RPMI7951 (cell line): ENCODE measurements at places on chromosomes 2 and 18. TPM values are rescaled to one million over a fixed set of nuclear protein-coding genes. Genes with fewer than 3 reads are reported as not detected.

Gene FEV
- not detected in 2 replicates for total RNA-seq

GRCh38 chr2:177585234-177585863, 192.8 kb downstream of the AGPS start:
- no peak for DNase-seq

DNA sequence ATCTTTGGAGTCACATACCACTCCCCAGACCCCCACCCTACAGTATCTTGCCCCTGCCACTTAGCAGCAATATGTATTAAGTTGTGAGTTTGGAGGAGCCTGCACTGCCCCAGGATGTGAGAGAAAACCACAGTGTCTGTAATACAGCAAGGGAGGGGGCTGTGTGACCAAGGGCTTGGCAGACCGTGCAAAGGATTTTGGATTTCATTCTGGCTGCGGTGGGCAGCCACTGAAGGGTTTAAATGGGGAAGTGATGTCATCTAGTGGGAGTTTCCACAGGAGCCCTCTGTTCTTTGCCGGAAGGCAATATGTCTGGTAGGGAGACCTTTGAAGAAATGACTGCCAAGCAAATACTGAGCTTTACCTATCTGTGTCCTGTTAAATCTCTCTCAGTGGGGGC, 202.4 kb downstream of the FHOD3 start:
- peak; percentile 89 for DNase-seq

Gene IL36A
- total RNA-seq: not detected in 2 replicates

DNA sequence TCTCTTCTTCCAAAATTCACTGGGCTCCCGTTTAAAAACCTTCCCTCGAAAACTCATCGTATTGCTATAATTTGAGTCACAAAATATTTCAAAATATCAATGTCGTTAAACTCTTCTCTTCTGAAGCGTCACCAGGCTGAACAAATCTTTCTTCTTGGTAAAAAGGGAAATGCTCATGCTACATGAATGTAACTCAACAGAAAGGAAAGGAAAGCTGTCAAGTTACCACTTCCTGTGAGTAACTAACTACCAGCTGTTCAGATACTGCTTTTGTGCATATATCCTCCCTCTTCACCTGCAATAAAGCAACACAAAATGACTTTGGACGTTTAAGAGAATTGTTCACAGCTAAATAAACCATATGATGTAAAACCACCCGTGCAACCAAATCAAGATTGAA, 95.4 kb downstream of the DOCK10 start:
- DNase-seq: peak; percentile 84

Gene WNT6
- total RNA-seq: 3.4 and 4.2 TPM in 2 replicates

Gene ZNF804A
- 0.10 and 0.24 TPM in 2 replicates for total RNA-seq

- no peak for DNase-seq
Measured at GRCh38 chr2:66576311-66576560, 141.3 kb downstream of the MEIS1 start.

Gene ZNF512
- total RNA-seq: 19.8 and 20.5 TPM in 2 replicates

DNA sequence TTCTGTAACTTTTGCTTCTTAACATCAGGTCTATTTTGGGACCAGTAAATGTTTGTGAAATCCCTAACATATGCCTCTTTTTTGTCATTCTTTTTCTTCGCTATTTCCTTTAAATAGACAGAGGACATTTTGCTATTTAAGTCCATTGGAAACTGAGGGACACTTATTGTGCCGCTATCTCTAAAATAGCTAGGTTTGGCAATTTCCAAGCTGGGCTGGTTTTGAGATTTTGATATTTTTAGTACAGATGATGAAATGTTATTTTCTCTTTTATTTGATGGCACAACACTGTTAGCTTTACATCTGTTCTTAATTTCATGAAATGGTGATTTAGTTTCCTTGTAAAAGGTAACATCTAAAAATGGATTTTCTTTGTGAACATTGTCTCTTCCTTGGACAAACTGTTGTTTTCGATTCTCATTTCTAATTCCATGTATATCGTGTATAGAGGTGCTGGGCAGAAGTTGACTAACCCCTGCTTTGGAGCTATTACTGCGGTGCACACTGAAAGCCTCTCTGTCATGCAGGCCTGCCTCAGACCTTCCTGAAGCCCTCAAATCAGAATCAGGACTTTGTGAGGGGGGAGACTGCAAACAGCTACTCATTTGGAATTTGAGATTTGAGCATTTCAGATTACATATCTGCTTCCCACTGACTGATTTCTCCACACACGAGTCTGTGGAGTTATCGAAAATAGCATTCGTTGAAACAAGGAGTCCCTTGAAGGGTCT, 594 bp downstream of the RAD51AP2 start:
- DNase-seq: no peak

GRCh38 chr2:102515851-102516250, 42.8 kb downstream of the SLC9A4 start:
- DNase-seq: no peak

Gene PROC
- total RNA-seq: 0.48 TPM in 1 of 2 replicates, not detected in the other

DNA sequence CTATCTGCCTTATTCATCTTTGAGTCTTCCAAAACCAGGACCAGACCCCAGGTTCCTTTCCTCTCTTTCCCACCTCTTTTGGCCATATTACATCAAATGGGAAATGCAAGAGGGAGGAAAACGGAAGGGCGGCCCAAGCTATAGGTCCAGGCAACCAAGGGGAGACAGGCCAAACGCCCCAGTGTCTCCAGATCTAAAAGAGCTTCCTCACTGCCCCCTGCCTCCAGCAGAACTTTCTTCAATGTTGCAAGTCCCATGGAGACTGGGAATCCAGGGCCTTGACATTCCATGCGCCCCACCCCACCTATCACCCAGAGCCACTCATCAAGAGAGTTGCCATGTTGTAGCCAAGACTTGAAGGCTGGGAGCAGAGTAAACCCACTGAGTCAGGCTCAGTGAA, 15.4 kb downstream of the TNS1 start:
- DNase-seq: no peak

Gene DHRS9
- not detected in 2 replicates for total RNA-seq

DNA sequence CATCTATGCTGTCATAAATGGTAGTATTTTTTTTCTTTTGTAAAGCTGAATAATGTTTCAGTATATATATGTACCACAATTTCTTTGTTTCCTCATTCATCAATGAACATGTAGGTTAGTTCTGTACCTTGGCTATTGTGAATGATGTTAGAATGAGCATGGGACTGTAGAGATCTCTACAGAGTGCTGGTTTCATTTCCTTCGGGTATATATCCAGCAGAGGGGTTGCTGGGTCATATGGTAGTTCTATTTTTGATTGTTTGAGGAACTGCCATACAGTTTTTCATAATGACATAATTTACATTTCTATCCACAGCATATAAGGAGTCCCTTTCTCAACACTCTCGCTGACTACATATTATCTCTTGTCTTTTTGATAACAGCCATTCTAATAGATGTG, 243.5 kb downstream of the CDH7 start:
- DNase-seq: no peak

Gene LIMS4
- total RNA-seq: 0.12 and 0.29 TPM in 2 replicates

Gene CD207
- 0.29 TPM in 1 of 2 replicates, not detected in the other for total RNA-seq

DNA sequence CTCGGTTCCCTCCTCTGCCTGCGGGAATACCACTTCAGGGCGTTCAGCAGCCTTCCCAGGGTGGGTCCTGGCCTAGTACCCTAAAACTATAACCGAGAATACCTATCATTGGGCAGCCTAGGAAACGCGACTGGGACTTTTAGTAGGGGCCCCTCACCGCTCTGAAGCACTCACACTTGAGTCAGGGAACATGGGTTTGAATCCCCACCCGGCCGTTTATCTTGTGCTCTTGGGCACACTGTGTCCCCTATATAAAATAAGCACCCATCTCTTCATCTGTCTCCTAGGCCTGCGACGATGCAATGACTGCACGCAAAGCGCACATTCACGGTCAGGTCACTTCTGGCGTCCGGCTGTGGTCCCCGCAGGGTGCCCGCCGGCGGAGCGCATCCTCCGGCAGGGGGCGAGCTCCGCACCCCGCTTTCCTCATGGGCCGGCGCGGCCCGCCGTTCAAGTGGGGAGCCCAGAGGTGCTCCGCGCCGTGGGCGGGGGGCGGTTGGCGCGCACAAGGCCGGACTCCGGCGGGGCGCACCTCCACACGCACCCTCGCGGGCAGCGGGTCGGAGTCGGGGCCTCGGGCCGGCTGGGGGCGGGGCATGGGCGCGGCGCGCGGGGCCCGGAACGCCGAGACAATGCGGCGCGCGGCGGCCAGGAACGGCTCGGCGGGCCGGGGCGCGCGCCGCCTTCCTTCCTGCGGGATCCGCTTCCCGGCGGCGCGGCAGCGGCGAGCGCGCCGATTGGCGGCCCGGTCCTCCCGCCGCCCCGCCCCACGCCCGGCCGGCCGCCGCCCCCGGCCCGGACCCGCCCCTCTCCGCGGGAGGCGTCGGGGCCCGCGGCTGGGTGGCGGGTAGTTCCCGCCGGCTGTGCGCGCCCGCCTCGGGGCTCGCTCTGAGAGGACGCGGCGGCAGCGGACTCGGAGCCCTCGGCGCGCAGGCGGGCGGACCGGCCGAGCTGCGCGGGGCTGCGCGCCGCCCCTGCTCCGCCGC, at the start of gene ASAP2:
Gene ASAP2, plus strand, starts transcription at position 850 of the 986 bp plus-strand sequence. CDS start 293 bp downstream, outside the sequence.
- DNase-seq: peak; percentile 78

- peak; percentile 25 for DNase-seq
Measured at GRCh38 chr2:80073134-80073561, 231.4 kb downstream of the LRRTM1 start.

DNA sequence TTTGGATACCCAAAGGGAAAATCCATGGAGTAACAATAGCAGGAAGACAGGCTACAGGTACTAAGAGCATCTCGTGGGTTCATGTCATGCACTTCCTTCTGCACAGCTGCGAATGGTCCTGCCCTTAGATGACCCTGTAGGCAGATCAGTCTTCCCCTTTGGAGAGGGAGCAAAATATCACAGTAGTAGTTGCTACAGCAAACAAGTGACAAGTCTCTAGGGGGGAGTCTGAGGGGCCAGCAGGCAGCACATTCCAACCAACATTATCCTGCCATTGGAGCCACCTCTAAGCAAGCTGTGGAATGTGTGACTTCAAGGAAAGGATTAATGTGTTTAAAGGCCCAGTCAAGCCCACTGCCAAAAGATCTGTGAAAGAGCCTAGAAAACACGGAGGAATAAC, 273.2 kb upstream of the PARD3B start:
- DNase-seq: no peak

- DNase-seq: no peak
Measured at GRCh38 chr2:203579730-203580129, 44.6 kb upstream of the RAPH1 start.

GRCh38 chr2:30356071-30356470, 91.0 kb upstream of the LCLAT1 start:
- no peak for DNase-seq

GRCh38 chr2:21175895-21176646, 52.3 kb downstream of the TDRD15 start:
- DNase-seq: no peak

- no peak for DNase-seq
Measured at GRCh38 chr2:233822781-233823730, 31.3 kb downstream of the HJURP start.

Gene CABLES1
- 0.88 and 1.9 TPM in 2 replicates for total RNA-seq

- DNase-seq: no peak
Measured at GRCh38 chr2:196487417-196487816, 152.1 kb upstream of the CCDC150 start.

Gene ABCG8
- total RNA-seq: not detected in 2 replicates

DNA sequence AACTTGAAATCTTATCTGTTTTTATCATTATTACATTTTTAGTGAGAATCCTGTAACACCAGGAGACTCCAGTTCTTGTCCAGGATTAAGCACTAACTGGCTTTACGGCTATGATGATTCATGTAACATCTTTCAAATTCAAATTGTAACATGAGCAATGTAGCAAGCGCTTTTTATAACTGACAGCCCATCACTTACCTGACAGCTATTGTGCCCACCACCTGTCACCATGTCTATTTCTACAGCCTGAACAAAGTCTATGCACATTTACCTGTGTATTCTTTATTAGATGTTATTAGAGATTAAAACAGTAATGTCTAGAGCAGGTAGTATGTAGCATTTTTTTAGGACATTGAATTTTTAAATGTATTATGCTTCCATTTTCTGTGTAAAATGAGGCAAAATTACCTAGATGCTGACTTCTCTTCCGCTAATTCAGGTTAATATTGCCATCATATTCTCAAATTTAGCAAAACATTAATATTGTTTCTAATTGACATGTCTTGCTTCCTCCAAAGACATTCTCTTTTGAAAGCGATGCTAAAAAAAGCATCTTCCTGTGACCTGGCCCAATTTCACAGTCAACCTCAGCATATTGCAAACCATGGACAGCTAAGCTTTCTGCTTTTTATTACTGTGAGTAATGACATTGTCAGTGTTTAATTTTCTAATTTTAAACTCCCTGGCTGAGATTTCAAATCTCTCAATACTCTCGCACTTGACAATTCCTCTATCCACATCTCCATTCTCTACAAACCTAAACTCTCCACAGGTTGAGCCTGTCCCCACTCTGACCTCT, 37.8 kb downstream of the RIT2 start:
- DNase-seq: no peak

Gene MSH2
- total RNA-seq: 48.1 and 53.8 TPM in 2 replicates

Gene EVX2
- total RNA-seq: not detected in 2 replicates

Gene KCNF1
- total RNA-seq: 0.49 TPM in 1 of 2 replicates, not detected in the other

- DNase-seq: no peak
Measured at GRCh38 chr18:65846107-65846506, 95.3 kb downstream of the CDH7 start.

Gene C1GALT1C1L
- total RNA-seq: 6.4 and 7.0 TPM in 2 replicates

GRCh38 chr2:14535156-14535555, 97.4 kb upstream of the LRATD1 start:
- no peak for DNase-seq

Gene TFCP2L1
- under 0.01 TPM in 1 of 2 replicates, not detected in the other for total RNA-seq

Gene DPP4
- 2.8 and 3.1 TPM in 2 replicates for total RNA-seq

DNA sequence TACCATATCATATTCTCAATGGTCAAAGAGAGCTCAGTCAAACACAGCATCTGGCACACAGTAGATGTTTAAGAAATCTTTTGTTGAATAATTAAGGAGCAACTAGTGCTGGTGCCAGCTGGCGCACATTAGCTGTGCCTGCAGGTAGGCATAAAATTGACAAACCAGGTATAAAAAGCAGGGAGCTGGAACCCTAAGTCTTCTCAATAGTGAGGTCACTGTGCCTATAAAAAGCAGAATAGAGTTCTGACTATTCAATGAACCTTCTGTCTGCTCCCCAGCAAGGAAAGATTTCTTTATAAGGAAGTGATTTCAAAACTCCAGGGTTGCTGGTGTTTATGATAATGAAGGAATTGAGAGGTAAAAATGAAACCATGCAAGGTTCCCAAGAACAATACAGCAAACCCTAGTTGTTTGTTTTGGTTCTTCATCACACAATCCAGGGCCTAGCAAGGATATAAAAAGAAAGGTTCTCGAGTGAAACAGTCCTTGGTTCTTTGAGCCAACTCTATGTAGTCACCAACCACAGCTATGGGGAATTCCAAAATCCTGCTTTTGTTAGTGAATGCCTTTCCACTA, 76.1 kb downstream of the THADA start:
- DNase-seq: peak; percentile 85

GRCh38 chr2:178480227-178481181, at the start of gene PLEKHA3:
PLEKHA3 (plus strand) TSS chr2:178480457; CDS start chr2:178480870, 413 bp downstream.
- DNase-seq: peak; percentile 97

Gene ATL2
- 95.4 and 104 TPM in 2 replicates for total RNA-seq

- no peak for DNase-seq
Measured at GRCh38 chr2:47779426-47779790, 3.5 kb upstream of the MSH6 start.
